ENCODE measurements at places on chromosomes 4 and X.

GRCh38 chr4:183323295-183323694, 1.1 kb upstream of the CLDN24 start:
- no peak for DNase-seq

- no peak for DNase-seq
Observed at GRCh38 chr4:136056748-136057147, 1475.5 kb downstream of the PCDH18 start.

DNA sequence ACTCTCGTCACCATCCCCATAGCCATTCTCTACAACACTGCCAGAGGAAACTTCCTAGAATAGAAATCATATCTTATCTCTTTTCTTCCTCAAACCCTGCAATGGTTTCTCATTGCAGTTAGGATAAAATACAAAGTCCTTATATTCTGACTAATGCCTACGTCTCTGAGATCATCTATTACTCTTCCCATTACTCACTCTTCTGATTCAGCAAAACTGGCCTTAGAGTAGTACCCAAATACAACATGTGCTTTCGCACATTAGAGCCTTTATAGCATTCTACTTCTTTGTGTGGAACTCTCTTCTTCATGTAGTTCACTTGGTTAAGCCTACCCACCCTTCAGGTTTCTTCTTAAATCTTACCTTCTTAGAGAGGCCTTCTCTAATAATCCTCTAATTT, 28.0 kb downstream of the LHFPL1 start:
- DNase-seq = no peak

DNA sequence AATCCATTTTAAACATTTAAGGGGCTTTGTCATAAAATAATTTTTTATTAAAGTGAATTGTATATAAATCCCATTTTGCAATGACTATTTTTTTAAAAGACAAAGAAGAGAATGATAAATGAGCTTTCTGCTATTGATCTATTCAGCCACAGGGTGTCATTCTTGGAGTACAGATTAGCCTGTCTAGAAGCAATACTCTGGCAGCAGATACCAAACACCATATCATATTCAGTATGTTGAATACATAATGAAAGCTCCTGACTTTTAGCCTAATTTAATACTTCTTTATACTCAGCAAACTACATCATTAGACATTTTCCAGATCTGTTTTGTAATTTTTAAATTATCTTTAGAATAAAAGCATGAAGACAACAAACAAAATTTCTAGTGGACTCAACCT, 496.3 kb downstream of the PDGFC start:
- no peak for DNase-seq
